IMR-90 (cell line): ENCODE measurements at places on chromosomes 13 and 19.

DNA sequence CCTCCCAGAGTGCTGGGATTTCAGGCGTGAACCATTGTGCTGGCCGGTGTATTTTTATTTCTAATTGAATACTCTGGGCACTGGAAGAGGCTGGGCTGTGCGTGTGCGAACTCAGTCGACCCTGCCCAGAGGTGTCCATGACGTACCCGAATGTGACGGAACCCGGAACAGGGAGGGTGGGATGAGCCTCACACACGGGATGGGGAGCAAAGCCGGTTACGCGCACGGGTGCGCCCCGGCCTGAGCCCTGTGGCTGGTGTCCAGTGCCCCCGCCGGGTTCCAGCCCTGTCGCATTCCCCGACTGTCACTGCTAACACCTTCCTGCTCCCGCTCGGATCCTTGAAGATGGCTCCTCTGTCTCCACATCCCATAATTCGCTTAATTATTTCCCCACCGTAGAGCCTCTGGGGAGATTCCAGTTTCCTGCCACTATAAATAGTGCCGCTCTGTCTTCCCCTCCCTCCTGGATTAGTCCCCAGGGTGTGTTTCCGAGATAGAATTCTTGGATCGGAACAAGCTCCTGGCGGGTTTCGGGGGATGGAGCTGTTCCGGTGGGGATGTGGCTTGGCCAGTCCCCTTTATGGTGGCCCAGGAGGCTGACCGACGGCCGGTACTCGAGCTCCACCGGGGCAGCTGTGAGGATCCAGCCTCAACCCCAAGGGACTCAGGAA, 22.0 kb downstream of the SBNO2 start:
- DNase-seq, result no peak

- DNase-seq, result no peak
Observed at GRCh38 chr13:77458736-77459135, 76.8 kb upstream of the SCEL start.

GRCh38 chr19:39935364-39935661, 879 bp upstream of the FCGBP start:
- DNase-seq, result no peak

GRCh38 chr13:33849211-33849610, 31.3 kb downstream of the RFC3 start:
- DNase-seq, result no peak

- DNase-seq, result peak; percentile 14
Observed at GRCh38 chr19:42433503-42434260, 6.5 kb upstream of the LIPE start.

DNA sequence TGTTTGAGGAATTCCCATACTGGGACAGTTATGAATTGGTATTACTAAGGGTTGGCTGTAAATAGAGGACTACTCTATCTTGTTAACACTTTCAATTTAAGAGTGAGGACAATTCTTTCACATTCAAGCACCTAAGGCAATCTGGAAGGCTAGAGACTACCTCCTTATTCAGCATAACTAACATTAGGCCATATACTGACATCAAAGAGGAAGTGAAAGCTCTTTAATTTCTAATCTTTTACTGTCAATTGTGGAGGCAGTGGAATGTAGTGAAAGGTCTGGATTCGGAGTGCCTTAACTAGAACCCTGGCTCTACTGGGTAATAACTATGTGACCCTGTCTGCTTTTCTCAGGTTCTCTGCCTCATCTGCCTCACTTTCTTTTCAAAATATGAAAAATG, 134.0 kb downstream of the UFM1 start:
- no peak for DNase-seq

DNA sequence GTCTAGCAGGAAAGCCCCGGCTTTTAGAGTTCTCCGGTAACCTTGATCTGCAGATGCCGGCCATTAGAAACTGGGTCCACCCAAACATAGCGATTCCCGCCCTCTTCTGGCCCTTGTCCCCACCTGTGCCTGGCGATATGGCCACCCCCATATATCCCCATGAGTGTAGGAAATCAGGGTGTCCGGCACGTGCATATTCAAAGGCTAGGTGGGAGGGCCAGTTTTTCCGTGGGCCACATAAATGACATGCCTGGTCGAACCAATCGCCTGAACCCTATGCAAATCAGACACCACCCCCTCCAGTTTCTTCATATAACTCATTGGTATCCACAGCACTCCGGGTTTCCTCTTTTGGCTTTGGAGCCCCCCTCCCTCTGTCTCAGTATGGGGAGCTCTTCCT, 37.4 kb downstream of the ERICH4 start:
- DNase-seq, result no peak

- no peak for DNase-seq
Observed at GRCh38 chr19:33612928-33613619, 8.7 kb upstream of the CHST8 start.

GRCh38 chr13:113390874-113391497, 27.1 kb upstream of the GRTP1 start:
- no peak for DNase-seq

GRCh38 chr13:61170856-61171255, 244.8 kb downstream of the PCDH20 start:
- no peak for DNase-seq

DNA sequence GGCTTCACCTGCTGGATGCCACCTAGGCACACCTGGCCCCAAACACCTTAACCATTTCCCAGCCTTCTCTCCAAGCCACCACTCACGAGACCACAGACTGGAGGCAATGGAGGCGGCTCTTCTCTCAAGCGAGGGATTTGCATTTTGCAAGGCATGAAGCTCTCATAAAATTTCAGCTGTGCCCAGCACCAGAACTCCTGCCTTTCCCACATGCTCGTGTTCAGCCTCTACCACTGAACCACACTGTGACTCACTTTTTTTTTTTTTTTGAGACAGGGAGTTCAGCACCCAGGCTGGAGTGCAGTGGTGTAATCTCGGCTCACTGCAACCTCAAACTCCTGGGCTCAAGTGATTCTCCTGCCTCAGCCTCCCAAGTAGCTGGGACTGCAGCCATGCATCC, 10.6 kb downstream of the NANOS3 start:
- DNase-seq, result peak; percentile 15

DNA sequence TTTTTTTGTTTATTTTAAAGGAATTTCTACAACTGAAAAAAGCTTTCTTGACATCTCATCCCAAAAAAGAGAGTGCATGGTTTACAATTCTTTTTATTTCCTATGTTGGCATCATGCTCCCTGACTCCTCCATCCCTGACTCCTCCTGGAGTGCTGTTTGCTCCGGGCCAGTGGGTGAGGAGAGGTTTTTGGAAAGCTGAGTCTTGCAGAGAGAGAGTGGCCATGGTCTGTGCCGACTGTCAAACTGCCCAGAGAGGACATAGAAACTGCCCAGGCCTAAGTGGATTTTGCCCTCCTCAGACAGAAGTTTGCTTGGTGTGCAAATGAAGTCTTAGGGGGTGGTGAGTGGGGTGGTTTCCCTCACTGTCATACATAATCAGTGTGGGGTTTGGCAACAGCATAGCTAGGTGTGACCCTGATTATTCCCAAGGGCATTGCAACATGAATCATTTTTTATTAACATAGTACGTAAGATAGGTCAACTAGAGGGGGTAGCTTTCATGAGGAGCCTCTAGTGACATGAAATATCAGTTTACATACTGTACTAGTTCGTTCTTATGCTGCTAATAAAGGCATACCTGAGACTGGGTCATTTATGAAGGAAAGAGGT, 179.8 kb upstream of the UBL3 start:
- DNase-seq, result no peak

- peak; percentile 46 for DNase-seq
Observed at GRCh38 chr13:89726690-89727435, 1620.6 kb upstream of the MIR17HG start.

- DNase-seq, result no peak
Observed at GRCh38 chr19:38792250-38793111, 3.5 kb downstream of the LGALS7B start.

DNA sequence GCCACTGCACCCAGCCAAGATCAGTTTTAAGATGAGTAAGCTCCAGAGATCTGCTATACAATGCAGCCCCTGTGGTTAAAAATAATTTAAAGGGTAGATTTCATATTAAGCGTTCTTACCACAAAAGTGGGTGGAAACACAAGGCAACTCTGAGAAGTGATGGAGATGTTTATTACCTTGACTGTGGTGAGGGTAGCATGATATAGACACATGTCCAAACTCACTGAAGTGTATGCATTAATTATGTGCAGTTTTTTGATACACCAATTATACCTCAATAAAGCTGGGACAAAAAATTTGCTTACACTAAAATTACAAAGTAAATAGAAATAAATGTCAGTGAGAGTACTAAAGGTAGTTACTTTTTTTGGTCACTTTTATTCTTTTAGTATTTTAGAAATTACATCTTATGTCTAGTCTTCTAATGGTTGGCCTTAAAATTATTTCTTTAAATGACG, 696.5 kb downstream of the UQCRFS1 start:
- no peak for DNase-seq

DNA sequence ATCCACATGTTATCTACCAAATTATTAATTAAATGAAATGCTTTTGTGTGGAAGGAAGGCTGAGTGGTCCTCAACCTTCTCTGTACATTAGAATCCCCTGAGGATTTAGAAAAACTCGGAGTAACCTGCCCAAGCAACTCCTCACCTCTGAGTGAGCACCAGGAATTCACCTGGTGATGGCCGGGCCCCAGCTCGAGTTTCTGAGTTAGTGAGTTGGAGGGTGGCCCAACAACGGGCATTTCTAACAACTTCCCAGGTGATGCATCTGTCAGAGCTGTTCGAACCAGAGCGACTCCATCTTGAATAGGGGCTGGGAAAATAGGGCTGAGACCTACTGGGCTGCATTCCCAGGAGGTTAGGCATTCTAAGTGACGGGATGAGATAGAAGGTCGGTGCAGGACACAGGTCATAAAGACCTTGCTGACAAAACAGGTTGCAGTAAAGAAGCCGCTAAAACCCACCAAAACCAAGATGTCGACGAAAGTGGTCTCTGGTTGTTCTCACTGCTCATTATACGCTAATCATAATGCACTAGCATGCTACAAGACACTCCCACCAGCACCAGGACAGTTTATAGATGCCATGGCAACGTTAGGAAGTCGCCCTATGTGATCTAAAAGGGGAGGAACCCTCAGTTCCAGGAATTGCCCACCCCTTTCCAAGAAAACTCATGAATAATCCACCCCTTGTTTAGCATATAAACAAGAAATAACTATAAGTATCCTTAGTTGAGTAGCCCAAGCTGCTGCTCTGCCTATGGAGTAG, 44.2 kb upstream of the SHISA2 start:
- DNase-seq, result no peak

GRCh38 chr13:83881917-83882605, at the start of gene SLITRK1:
SLITRK1 (minus strand) TSS chr13:83882474; CDS start chr13:83881507, 967 bp downstream.
- peak; percentile 19 for DNase-seq

GRCh38 chr19:39870171-39870971, 24.2 kb upstream of the FBL start:
- no peak for DNase-seq

DNA sequence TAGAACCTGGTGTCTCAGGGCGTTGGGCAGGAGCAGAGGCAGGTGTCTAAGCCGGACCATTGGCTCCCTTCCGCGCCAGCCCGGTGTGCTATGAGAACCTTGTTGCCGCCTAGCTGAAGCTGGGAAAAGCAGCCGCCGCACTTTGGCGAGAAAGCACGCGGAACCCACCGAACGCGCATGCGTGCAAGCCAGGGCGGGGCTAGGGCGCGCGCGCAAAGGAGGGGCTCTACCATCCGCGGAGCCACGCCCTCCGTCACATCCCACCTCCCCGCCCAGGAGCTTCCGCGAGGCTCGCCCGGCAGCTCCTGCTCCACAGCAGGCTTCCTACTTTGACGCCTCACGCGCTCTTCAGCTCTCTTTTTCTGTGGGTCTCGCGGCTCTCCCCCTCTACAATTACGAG, 51.3 kb downstream of the WDR87 start:
- DNase-seq, result peak; percentile 17

GRCh38 chr13:82802528-82802927, 1079.7 kb downstream of the SLITRK1 start:
- no peak for DNase-seq

DNA sequence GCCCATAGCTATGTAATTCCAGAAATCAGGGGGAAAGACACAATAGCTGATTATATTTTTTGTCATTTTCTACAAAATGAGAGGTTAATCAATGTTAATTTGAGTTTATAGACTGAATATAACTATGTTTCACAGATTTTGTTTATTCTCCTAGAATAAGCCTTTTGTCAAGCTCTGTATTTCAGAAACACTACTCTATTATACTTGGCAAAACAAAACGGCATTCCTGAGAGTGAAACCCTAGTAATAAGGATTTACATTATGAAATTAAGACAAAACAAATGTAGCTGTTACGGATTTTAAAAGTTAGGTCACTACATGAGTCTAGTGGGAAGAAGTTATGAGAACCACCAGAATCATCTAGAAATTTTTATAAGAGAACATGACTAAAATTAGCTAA, 334.2 kb downstream of the KLF12 start:
- DNase-seq, result no peak

GRCh38 chr13:45464141-45464686, 525 bp upstream of the COG3 start:
- no peak for DNase-seq

GRCh38 chr19:35438096-35438495, 10.0 kb upstream of the FFAR2 start:
- DNase-seq, result no peak

DNA sequence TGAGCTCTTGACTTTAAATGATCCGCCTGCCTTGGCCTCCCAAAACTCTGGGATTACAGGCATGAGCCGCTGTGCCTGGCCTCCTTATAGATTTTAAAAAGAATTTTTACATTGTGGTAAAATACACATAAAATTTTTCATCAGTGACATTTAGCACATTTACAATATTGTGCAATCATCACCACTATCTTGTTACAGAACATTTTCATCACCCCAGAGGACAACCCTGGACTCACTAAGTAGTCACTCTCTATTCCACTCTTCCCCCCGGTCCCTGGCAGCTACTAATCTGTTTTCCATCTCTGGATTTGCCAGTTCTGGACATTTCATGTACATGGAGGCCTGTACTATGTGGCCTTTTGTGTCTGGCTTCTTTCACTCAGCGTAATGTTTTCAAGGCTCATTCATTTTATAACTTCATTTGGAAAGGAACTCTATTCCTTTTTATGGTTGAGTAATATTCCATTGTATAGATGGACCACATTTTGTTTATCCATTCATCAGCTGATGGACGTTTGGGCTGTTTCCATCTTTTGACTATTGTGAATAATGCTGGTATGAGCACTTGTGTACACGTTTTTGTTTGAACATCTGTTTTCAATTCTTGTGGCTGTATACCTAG, 19.9 kb downstream of the MEGF8 start:
- DNase-seq, result peak; percentile 38

- no peak for DNase-seq
Observed at GRCh38 chr13:72316716-72317115, 410.7 kb downstream of the MZT1 start.

GRCh38 chr13:49620170-49620621, 8.1 kb upstream of the ARL11 start:
- no peak for DNase-seq
